Stimulated activated memory B cell treated with anti-CD40 and anti-IgM and Interleukin-4, amounts not matched to agents 10 μg/mL and 1 μg/mL and 100 μg/mL, for 72 hours (primary cell): ENCODE measurements at places on chromosomes 5 and 9.

DNA sequence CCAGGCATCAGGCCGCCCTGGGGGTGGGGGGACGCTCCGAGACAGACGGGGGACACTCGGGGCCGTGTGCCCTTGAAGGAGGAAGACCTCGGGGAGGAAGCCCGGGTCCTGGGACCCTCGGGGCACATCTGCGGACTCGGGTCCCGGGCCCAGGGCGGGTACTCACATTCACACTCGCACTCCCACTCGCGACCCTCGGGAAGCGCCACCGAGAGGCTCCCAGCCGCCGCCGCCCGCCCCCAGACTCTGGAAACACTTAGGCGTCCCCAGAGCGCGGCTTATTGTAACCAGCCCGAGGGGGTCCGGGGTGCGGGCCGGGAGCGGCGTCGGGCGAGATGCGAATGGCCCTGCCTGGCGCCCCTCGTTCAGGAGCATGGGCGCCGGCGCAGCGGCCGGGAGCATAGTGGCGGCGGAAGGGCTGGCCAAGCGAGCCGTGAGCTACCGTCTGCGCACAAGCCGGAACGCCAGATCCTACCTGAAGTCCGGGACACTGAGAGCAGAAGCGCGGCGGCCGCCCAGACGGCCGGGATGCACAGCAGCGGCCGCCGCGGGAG is 559 bp downstream of the ROR2 start:
- no peaks in the 10 kb centered on the region for H3K36me3 ChIP-seq
- H3K27me3 ChIP-seq, result peaks cover 87% of the 10 kb centered on the region
- H3K4me1 ChIP-seq, result peaks cover 6% of the 10 kb centered on the region
- no peak overlapping the region for H3K27ac ChIP-seq
- H3K4me3 ChIP-seq, result no peak overlapping the region

GRCh38 chr5:60343102-60343501 is 356.9 kb downstream of the DEPDC1B start:
- H3K36me3 ChIP-seq, result no peaks in the 10 kb centered on the region

DNA sequence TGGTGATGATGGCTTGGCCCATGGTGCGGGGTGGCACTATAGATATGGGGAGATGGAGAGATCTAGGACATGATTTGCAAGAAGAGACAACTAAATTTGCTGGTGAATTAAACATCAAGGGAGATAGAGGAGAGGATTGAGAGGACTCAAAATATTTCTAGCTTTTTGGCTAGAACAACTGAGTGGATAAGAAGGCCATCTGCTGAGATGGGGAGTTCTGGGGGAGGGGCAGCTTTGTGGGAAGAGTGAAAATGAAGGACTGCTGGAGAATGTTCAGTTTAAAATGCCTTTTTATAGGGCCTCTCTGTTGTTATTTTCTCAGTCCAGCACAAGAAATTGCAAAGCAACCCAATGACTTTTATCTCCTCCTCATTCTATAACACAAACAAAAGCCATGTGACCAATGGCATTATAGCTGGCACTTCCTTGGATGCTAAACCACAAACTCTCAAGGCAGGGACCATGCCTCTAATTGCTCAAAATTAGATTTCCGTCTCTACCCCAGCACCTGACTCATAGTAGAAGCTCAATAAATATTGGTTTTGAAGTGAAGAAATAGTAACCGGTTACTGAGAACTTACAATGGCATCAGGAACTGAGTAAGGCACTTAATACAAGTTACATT is 29.8 kb downstream of the JAKMIP2 start:
- no peaks in the 10 kb centered on the region for H3K36me3 ChIP-seq
- no peaks in the 10 kb centered on the region for H3K4me1 ChIP-seq
- H3K27me3 ChIP-seq, result no peaks in the 10 kb centered on the region
- H3K4me3 ChIP-seq, result no peak overlapping the region
- no peak overlapping the region for H3K27ac ChIP-seq

- H3K27me3 ChIP-seq, result peaks cover 37% of the 10 kb centered on the region
- no peaks in the 10 kb centered on the region for H3K4me1 ChIP-seq
- no peak for ATAC-seq
These were observed 78.8 kb upstream of the SPRY4 start for GRCh38 chr5:142403583-142403982.

DNA sequence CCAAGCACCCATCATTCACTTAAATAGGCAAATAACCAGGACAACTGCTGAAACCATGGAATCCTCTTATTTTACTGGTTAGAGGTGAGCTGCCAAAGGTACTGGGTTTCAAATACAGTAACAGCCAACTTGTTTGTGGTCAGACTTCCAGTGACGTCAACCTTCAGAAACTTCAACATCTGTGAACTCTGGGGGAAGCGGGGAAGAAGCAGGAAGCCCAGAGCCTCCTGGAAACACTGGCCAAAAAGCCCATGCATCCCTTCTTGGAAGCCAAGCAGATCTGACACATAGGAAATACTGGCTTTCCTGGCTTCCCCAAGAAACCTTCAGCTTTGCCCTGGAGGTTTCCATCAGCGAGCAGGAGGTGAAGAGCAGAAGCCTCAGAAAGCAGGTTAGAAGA is 4.9 kb upstream of the FRRS1L start:
- H3K27me3 ChIP-seq, result peaks cover 50% of the 10 kb centered on the region
- peaks cover 6% of the 10 kb centered on the region for H3K4me1 ChIP-seq
- H3K36me3 ChIP-seq, result no peaks in the 10 kb centered on the region
- H3K27ac ChIP-seq, result no peak overlapping the region
- no peak for ATAC-seq

DNA sequence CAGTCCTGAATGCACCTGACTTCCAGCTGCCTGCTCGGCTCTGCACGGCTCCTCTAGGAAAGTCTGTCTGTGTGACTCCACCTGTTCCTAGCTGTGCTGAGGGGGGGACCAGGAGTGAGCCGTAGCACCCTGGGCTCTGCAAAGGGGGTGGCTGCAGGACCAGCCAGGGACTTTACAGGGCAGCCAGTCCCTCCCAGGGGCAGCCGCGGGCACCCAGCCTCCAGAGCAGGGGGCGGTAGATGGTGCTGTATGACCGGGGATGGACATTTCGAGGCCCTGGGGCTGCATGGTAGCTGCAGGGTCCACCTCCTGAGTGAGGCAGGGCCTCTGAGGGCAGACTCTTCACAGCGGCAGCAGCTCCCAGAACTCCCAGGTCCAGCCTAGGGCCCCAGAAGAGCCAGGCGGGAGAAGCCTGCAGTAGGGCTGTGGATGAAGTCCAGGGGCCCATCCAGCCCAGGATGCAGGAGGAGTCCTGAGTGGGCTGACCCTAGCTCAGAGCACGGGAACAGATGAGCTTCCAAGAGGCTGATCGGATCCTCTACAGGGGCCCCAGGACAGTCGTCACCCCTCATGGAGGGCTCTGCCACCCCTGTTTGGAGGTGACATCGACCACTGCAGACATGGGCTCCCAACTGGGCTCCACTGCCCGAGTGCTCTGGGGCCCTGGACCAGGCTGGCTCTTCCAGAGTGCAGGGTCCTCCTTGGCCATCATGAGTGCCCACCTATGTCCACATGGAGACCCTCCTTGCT is 105.4 kb downstream of the ZNF354C start:
- H3K4me1 ChIP-seq, result peaks cover 8% of the 10 kb centered on the region
- H3K27me3 ChIP-seq, result peaks cover 28% of the 10 kb centered on the region
- no peak overlapping the region for H3K4me3 ChIP-seq
- no peak overlapping the region for H3K27ac ChIP-seq
- no peaks in the 10 kb centered on the region for H3K36me3 ChIP-seq

GRCh38 chr5:104754311-104754995 is 1191.9 kb upstream of the NUDT12 start:
- H3K27ac ChIP-seq, result no peak overlapping the region
- ATAC-seq, result no peak
- H3K4me3 ChIP-seq, result no peak overlapping the region
- H3K4me1 ChIP-seq, result no peaks in the 10 kb centered on the region

DNA sequence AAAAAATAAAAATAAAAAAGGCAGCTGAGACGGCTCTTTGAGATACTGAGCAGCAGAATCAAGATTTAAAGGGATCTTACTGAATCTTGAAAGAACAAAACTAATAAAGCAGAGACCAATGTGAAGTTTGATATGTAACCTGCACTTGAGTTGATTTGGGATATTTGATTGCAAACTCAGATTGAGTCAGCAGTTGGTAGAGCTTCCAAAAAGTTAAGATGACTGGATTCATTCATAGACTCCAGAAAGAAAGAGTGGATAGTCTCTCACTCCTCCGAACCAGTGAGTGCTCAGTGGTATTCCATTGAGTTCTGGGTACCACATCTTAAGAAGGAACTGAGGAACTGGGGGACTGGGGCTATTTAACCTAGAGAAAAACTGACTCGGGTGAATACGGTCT is 52.7 kb upstream of the TESK1 start:
- no peak overlapping the region for H3K4me3 ChIP-seq
- H3K27me3 ChIP-seq, result peaks cover 23% of the 10 kb centered on the region
- no peak overlapping the region for H3K27ac ChIP-seq
- no peaks in the 10 kb centered on the region for H3K4me1 ChIP-seq
- no peak for ATAC-seq
- no peaks in the 10 kb centered on the region for H3K36me3 ChIP-seq

GRCh38 chr9:4756420-4756819 is 15.4 kb upstream of the AK3 start:
- no peak overlapping the region for H3K4me3 ChIP-seq
- peaks cover 19% of the 10 kb centered on the region for H3K4me1 ChIP-seq
- no peaks in the 10 kb centered on the region for H3K27me3 ChIP-seq
- no peak for ATAC-seq
- H3K27ac ChIP-seq, result no peak overlapping the region
- H3K36me3 ChIP-seq, result no peaks in the 10 kb centered on the region

DNA sequence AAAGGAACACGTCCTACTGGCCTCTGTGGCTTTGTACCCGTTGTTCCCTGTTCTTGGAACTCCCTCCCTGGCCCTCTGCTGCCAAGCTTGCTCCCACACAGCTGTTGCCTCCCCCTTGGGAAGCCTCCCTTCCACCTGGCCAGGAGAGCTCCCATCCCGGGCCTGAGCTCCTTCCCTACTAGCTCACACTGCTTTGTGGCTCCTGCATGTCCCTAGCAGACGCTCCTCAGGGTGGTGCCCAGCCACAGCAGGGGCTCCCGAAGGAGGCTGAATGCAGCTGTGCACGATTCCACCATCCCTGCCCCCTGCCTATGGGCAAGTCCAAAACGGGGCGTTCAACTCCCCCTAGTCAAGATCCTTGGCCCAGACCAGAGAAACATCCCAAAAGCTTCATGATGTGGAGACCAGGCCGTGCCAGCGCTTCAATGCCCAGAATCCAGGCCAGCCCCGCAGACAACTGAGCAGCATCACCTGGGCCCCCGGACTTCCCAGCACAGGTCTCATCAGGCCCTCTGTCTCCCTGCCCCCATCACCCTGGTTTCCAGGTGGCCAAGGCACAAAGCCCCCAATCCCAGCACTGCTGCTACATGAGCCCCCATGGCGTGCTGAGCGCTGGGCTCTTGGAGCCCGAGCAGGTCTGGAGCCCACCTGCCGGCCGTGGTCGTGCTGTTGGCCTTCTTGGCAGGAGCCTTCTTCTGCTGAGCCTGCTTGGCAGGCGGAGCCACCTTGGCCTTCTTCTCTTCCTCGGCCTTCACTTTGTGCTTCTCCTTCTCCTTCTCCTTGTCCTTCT is 14.3 kb downstream of the BRD3OS start:
- H3K36me3 ChIP-seq, result peaks cover 68% of the 10 kb centered on the region
- H3K4me3 ChIP-seq, result no peak overlapping the region
- no peak overlapping the region for H3K27ac ChIP-seq
- H3K4me1 ChIP-seq, result no peaks in the 10 kb centered on the region
- ATAC-seq, result no peak

DNA sequence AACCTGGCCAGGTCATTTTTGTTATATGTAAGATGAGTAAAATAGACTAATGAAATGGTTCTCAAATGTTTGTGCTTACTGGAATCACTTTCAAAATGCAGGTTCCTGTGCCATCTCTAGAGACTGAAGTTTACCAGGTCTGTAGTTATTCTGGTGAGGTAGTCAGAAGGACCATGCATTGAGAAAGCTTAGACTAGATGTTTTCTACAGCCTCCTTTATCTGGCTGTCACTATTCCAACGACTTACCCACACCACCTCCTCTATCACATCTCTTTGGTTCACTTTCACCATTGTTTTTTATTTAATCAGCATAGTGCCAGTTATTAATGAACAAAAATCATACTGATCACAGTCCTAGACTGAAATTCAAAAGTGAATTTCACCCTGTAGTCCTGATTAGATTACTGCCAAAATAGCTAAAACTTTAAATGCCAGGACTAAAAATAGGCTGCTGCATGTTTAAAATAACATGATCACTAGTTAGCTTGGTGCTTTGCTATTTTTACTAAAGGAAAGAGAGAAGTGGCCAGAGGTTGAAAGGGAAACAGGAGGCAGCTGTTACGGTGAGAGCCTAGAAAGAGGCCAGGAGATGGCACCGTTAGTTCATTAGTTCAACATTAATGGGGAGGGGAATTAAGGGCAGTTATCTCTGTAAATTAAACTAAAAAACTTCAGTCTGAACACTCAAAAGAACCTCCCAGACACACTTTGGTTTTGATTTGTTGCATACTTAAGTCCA is 13.9 kb upstream of the FNIP1 start:
- no peaks in the 10 kb centered on the region for H3K27me3 ChIP-seq
- no peaks in the 10 kb centered on the region for H3K36me3 ChIP-seq
- H3K4me1 ChIP-seq, result peaks cover 6% of the 10 kb centered on the region
- no peak overlapping the region for H3K4me3 ChIP-seq
- H3K27ac ChIP-seq, result no peak overlapping the region

GRCh38 chr9:89364666-89365531 is 46.6 kb downstream of the SECISBP2 start:
- no peak for ATAC-seq
- no peak overlapping the region for H3K4me3 ChIP-seq
- peaks cover 25% of the 10 kb centered on the region for H3K36me3 ChIP-seq
- peaks cover 5% of the 10 kb centered on the region for H3K4me1 ChIP-seq
- H3K27me3 ChIP-seq, result no peaks in the 10 kb centered on the region

- H3K36me3 ChIP-seq, result no peaks in the 10 kb centered on the region
- no peak overlapping the region for H3K27ac ChIP-seq
- no peaks in the 10 kb centered on the region for H3K27me3 ChIP-seq
- H3K4me3 ChIP-seq, result no peak overlapping the region
- H3K4me1 ChIP-seq, result no peaks in the 10 kb centered on the region
These were observed 134.4 kb downstream of the ADAMTSL1 start for GRCh38 chr9:18608371-18608770.

GRCh38 chr9:106918825-106919509 is 56.0 kb downstream of the ZNF462 start:
- H3K4me1 ChIP-seq, result no peaks in the 10 kb centered on the region
- no peak overlapping the region for H3K4me3 ChIP-seq
- H3K27me3 ChIP-seq, result no peaks in the 10 kb centered on the region
- no peaks in the 10 kb centered on the region for H3K36me3 ChIP-seq
- no peak for ATAC-seq

DNA sequence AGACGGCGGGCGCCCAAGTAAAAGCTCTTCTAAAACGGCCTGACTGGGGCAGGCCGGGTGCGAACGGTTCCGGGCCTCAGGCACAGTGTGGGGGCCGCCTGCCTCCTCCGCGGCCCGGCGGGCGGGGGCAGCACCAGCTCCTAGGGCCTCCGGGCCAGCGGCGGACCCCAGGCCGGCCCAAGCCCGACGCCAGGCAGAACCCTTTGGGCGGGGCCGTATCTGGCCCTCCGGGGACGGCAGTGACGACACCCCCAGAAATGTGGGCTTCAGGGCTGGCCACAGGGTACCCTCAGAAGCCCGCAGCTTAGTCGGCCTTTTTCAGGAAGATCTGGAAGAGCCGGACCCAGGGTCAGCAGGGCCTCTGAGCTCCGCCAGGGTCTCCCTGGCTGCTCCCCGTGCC is 4.0 kb downstream of the LTC4S start:
- peaks cover 54% of the 10 kb centered on the region for H3K4me1 ChIP-seq
- ATAC-seq, result no peak
- H3K27me3 ChIP-seq, result no peaks in the 10 kb centered on the region
- no peak overlapping the region for H3K27ac ChIP-seq
- peaks cover 44% of the 10 kb centered on the region for H3K36me3 ChIP-seq

GRCh38 chr5:154221371-154221896 is 30.9 kb downstream of the GALNT10 start:
- H3K4me1 ChIP-seq, result peaks cover 53% of the 10 kb centered on the region
- H3K4me3 ChIP-seq, result no peak overlapping the region
- peak; percentile 68 for ATAC-seq
- H3K36me3 ChIP-seq, result peaks cover 30% of the 10 kb centered on the region
- H3K27me3 ChIP-seq, result no peaks in the 10 kb centered on the region
